NCI-H1694 (cell line): ENCODE measurements at places on chromosomes 12 and 14.
A peak's percentile ranks its signal among the peaks of the same experiment; 100 is the strongest.

GRCh38 chr12:84636801-84637290 is 275.8 kb downstream of the SLC6A15 start:
- no peak for DNase-seq

GRCh38 chr12:64105026-64105425 is 117.1 kb downstream of the KICS2 start:
- DNase-seq: no peak

- DNase-seq: no peak
Observed at GRCh38 chr12:8894378-8894777, 19.9 kb upstream of the PHC1 start.

GRCh38 chr12:19035536-19035935 is 94.0 kb upstream of the PLEKHA5 start:
- no peak for DNase-seq

- DNase-seq: no peak
Observed at GRCh38 chr12:96501133-96501761, 11.9 kb downstream of the CFAP54 start.

- DNase-seq: peak; percentile 95
Observed at GRCh38 chr14:76386944-76387782, 11.2 kb downstream of the ESRRB start.

- no peak for DNase-seq
Observed at GRCh38 chr12:117662220-117662619, 300.8 kb upstream of the NOS1 start.

DNA sequence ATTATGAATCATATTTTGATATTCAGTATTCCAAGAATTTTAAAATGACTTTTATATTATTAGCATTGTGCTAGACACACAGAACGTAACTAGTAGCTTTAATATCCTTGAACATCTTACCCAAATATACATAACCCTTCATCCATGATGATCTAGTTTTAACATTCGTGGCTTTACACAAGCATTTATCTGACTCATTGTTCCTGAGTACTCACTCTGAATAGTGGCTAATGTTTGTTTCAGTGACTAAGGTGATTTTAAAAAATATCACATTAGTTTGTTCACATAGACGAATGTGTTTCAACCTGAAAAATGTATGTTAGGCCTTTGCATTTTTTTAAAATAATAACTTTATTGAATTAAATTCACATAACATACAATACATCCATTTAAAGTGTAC is 80.0 kb upstream of the PTPRQ start:
- no peak for DNase-seq

- DNase-seq: no peak
Observed at GRCh38 chr12:121451961-121452339, 52.0 kb downstream of the RNF34 start.

DNA sequence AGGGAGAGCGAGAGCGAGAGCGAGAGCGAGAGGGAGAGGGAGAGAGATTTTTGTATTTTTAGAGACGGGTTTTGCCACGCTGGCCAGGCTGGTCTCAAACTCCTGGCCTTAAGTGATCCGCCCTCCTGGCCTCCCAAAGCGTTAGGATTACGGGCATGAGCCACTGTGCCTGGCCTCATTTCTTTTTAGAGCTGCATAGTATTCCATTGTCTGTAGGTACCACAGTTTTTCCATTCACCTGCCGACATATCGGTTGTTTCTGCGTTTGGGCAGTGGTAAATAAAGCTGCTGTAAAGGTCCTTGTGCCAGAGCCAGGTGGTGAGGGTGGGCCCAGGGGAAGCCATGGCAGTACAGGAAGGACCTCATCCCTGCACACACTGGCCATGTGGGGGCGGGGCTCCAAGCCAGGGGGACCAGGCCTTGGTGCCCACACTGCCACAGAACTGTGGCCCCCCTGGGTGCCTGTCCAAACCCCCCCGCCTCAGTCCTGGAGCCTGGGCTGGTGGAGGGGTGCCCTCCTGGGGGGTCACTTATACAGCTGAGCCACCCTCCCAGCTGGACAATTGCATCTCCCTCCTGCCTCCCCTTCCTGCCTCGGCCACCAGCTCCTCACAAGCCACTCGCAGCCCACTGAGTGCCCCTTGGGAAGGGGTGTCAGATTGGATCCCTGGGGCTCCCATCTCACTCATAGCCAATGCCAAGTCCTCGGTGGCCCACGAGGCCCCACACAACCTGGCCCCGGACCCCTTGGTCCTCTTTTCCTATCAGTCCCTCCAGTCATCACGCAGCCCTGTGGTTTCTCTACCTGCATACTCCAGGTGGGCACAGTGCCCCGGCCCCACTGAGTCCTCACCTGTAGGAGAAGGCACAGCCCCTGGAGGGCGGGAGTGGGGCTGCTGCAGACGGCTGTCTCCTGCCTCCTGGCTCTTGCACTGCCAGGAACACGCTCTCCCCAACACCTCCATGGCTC is 1.7 kb upstream of the PUS1 start:
- DNase-seq: no peak

GRCh38 chr12:71135812-71136176 is 22.0 kb downstream of the TSPAN8 start:
- DNase-seq: no peak

DNA sequence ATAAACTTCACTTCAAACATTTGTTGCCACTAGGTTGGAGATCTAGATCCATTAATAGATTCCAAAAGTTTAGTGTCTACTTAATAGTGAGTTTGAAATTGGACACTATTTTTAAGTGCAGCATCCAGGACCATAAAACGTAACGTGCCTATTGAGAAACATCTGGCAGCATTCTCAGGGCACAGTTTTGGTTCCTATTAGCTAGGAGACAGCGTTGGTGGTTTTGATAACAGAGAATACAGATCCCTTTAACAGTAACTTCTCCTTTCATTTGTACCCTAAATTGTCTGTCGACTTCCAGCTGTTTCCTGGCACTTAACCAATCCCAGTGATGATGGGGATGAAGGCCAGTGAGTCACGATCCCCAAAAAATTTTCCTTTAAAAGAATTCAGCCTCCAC is 25.8 kb downstream of the KCNK10 start:
- no peak for DNase-seq

DNA sequence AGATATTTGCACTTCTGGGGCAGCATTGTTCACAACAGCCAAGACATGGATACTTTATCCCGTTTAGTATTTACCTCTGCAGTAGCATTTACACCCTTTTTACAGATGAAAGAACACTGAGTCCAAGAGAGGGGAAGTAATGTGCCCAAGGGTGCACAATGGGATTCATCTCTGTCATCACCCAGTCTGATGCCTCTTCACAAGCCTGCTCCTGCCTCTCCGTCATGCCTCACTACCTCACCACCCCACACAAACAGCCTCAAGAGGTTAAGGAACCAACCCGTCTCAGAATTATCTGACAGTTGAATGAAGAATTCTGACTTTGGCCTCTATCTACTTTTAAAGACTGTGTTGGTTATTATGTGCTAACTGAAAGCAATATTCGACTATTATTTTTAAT is 368.4 kb downstream of the ATP23 start:
- DNase-seq: no peak

GRCh38 chr12:85253853-85254252 is 26.2 kb upstream of the ALX1 start:
- DNase-seq: no peak

- DNase-seq: no peak
Observed at GRCh38 chr14:35335388-35336092, 43.4 kb downstream of the PSMA6 start.

- DNase-seq: no peak
Observed at GRCh38 chr12:78891646-78892353, 27.2 kb downstream of the SYT1 start.

DNA sequence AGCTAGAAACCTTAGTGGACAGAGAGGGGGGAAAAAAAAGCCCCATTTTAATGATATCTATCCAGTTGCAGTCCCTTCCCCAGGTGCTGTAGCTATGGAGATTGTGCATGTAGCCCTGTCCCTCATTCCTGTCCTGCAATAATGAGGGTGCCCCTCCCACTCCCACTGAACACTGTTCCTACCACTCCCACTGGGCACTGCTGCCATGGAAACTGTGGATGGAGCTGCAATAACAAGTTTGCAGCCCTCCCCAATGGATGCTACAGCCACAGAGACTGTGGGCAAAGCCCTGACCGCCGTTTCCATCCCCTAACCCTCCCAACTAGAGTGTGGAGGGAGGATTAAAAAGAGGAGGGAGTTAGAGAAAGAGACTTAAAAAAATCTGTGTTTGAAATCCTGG is 238.3 kb downstream of the FUT8 start:
- DNase-seq: no peak

DNA sequence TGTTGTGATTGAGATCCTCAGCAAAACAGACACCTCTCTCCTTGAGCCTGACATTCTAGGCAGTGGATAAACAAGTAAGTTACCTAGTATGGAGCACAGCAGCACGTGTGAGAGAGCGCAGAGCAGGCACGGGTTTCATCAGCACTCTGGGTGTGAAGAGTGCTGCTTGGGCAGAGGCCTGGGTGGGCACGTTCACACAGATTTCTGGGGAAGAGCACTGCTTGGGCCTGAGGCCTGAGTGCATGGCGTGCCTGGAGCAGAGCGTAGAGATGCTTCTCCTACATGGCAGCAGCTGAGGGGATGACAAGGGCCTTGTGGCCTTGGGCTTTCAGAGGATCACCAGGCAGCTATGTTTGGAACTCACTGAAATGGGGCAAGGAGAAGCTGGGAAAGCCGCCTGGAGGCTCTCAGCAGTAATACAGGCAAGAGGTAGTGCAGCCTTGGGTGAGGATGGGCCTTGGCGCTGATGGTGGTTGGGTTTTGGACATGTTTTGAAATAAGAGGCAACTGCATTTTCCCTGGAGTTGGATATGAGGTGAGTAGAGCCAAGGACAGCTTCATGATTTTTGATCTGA is 17.6 kb downstream of the CKB start:
- DNase-seq: no peak

DNA sequence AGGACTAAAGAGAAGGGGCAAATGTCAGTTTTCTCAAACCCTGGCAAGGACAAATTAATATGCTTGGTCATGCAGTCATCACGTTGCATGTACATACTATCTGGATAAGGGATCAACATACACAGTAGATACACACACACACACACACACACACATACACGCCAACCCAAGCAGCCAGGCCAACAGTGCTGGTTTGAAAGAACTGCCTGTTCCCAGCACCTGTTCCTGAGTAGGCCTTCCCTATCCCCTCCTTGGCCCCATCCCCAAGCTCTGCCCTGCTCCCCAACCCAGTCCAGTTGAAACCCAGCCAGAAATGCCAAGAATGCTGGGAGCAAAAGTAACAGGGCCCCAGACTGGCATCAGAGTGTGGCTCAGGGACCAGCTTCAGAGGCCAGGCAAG is 4.4 kb downstream of the ITGA7 start:
- no peak for DNase-seq

DNA sequence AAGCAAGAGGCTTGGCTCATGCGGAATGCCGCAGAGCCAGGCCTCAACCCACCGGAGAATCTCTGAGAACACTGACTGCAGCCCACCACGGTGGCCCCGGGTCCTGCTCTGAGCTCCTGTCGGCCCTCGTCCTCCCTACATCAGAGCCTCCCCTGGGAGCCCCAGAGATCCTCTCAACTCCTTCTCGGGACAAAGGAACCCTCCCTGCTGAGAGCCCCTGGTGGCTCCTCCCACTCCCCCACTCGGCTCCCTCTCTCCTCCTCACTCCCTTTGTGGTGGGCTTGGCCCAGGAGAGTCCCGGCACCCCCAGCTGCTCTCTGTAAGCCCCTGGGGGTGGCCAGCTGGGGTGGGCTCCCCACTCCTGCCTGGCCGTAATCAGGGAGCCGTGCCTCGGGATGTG is 11.1 kb upstream of the INF2 start:
- DNase-seq: peak; percentile 82

- no peak for DNase-seq
Observed at GRCh38 chr12:94144781-94145180, 3.6 kb upstream of the PLXNC1 start.

DNA sequence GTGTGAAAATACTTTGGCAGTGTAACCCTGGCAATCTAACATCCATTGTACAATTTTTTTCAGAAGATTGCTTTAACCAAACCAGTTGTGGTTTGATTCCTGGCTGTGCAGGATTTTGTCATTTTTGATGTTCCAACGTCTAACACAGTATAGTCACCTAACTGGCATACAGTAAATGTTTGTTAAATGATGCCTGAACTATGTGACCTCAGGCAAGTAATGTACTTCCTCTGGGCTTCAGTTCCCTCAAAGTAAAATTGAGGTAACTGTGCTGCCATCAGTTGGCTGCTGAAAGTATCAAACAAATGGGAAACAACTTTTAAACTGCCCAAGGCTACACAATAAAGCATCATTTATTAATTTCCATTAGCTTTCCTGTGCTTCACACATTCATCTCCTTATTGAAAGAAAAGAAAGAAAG is 4.3 kb downstream of the TM7SF3 start:
- DNase-seq: no peak

- no peak for DNase-seq
Observed at GRCh38 chr12:98256830-98257229, 258.6 kb upstream of the TMPO start.

- no peak for DNase-seq
Observed at GRCh38 chr14:104189629-104190335, 51.4 kb downstream of the KIF26A start.

DNA sequence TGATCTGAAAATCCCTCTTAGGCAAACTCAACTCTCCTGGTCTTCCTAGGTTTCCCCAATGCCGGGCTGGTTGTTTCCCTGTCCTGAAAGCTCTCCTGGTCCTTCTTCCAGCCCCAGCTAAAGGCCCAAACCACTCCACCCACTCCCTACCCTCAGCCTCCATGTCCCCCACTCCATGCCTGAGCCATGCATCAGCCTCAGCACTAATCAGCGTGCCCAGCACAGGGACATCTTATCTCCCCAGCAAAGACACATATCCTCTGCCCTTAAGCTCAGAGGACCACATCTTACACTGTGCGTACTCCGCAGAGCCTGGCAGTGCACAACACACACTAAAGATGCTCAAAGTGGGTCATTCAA is 25.9 kb downstream of the ACTN1 start:
- DNase-seq: no peak

DNA sequence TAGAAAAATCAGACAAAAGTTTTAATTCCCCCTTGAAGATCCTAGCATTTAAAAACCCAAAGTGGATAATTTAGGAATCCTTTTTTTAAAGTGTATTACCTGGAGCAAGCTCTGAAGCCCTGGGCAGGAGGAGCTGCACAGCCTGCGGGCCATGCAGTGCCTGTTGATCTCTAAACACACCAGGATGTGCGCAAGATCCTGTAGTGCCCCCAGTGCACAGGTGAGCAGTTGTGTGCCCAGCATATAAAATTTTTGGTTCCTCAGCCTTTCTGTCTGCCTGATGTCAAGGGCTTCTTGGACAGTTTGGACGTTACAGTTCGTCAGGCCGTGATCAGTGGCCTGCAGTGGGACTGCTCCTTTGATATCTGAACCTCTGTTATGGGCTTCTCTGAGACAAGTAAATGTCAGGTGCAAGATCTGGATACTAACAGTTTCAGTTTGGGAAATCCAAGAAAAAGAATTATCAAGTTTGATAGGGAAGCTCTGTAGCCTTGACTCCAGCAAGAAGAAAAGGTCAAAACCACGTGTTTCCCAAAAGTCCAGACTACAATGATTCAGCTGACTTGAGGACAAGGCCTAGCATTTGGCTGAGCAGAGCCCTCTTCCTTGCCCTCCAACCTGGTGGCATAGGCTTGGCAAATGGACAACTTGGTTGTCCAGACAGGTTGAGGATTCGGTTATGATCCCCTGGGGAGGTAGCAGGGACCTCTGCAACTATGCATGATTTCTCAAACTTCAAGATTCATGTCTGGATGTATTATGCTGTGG is 1.0 kb downstream of the ATXN7L3B start:
- DNase-seq: no peak

- no peak for DNase-seq
Observed at GRCh38 chr14:101404426-101405170, 156.7 kb upstream of the DIO3 start.
